ENCODE measurements at places on chromosomes 2 and 18.

- no peak for DNase-seq
These were observed 1168.2 kb upstream of the ZEB2 start for GRCh38 chr2:145688156-145688555.

DNA sequence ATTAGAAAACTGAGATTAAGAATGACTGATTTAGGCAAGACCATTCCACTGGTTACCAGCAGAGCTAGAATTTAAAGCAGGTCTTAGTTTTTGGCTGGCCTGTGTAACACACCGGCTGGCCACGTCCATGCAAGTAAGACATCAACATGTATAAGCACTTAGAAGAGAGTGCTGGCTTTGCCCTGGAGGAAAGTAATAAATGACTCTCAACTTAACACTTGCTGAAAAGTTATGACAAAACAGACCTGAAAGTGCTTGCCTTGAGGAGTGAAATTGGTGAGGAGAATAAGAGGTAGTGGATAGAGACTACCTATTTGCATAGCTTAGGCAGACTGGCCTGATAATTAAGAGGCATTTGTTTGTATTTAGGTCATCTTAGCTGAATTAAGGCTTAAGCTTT lies 165.7 kb upstream of the KCNJ3 start:
- no peak for DNase-seq

DNA sequence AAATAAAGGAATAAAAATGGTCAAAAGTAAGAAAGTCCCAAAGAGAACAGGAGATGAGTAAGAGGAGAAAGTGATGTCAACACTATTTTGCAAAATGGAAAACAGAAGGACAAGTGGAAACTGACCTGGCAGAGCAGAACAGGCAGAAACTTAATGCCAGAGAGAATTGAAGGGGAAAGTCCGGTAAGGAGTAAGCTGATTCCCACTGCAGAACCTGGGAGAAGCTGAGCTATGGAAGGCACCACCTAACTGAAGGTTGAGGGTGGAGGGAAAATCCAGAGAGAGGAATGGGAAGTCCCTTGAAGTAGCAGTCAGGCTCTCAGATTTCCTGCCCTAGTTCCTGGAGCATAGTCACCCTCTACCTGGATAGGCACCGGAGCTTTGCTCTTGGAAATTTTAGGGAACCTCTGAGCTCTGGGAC lies 59.8 kb downstream of the MOGAT1 start:
- no peak for DNase-seq

- no peak for DNase-seq
These were observed 436.6 kb downstream of the LRATD1 start for GRCh38 chr2:15069149-15069548.

- peak; percentile 41 for DNase-seq
These were observed 189.0 kb downstream of the RPIA start for GRCh38 chr2:88880441-88880953.

GRCh38 chr2:203579730-203580129 lies 44.6 kb upstream of the RAPH1 start:
- no peak for DNase-seq

- no peak for DNase-seq
These were observed 29.3 kb upstream of the MEX3C start for GRCh38 chr18:51226587-51227350.

DNA sequence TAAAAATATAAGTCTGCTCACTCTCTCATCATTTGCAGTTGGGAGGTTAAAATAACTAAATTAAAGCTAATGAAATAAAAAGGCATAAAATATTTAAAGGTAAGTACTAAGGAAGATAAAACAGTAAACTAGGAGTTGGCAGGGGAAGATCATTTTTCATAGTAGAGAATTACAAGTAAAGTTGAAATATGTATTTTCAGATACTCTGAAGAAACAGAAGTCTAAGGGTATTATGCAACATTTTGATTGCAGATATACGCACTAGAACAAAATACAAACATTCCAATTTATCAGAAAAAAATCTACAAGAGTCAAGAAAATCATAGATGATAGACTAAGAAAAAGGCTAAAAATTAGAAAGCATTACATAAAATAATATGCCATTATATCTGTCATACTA lies 167.6 kb upstream of the CTAGE1 start:
- no peak for DNase-seq

DNA sequence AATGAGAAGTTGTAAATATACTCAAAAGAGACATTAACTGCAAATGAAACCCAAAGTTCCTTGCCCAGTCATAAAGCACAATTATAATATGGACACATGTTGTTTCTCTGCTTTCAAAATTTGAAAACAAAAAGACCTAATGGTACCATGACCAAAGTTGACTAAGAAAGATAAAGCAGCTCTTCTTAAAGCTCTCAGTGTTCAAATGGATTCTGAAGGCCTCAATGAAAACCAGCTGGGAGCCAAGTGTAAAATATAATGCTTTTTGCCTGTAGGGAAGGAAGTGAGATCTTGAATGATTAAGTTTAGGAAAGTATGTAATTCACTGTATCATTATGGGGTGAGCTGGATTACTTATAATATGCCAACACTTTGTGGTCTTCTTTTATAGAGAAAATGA lies 178.6 kb downstream of the SATB2 start:
- DNase-seq, result no peak

DNA sequence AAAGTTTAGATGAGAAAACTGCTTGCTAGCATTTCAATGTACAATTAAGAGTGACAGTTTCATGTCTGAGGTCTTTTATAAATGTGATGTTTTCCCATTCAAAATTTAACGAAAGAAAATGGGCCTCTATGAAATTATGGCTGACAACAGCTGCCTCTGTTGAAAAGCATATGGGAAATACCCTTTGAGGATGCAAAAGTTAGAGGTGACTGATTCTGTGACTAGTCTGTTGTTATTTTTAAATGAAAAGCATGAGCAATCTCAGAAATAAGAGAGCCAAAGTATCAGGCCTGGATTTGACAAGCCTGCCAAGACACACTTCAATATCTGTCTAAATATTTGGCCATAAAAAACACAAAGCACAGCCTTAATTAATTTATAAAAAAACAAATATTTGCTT lies 580.8 kb downstream of the ERBB4 start:
- DNase-seq, result no peak

DNA sequence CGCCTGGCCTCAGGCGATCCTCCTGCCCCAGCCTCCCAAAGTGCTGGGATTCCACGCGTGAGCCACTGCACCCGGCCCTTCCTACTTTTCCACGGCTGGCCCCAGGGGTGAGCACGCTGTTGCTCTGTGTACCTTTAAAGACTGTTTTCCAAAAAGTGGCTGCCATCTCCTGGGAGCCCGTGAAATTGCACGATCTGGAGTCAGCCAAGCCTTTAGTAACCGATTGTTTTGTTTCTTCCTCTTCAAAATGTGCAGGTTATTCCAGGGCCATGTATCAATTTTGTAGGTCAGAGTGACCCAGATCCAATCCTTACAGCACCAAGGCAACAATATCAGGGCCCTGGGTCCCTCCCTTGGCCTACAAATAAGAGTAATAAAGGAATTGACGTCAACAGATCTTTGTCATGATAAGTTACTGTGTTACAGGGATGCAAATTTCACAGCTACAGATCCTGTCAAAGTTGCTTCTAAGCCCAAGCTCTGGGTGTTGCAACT lies 135.6 kb upstream of the ZNF236 start:
- peak; percentile 20 for DNase-seq
